NCI-H1436 treated with DMSO at 0.1 percent for 48 hours (cell line): ENCODE measurements at places on chromosomes 16 and 17.

- DNase-seq, result peak; percentile 52
Observed at GRCh38 chr16:16982614-16983013, 488.1 kb downstream of the XYLT1 start.

- DNase-seq, result no peak
Observed at GRCh38 chr16:74079232-74079586, 217.4 kb upstream of the PSMD7 start.

DNA sequence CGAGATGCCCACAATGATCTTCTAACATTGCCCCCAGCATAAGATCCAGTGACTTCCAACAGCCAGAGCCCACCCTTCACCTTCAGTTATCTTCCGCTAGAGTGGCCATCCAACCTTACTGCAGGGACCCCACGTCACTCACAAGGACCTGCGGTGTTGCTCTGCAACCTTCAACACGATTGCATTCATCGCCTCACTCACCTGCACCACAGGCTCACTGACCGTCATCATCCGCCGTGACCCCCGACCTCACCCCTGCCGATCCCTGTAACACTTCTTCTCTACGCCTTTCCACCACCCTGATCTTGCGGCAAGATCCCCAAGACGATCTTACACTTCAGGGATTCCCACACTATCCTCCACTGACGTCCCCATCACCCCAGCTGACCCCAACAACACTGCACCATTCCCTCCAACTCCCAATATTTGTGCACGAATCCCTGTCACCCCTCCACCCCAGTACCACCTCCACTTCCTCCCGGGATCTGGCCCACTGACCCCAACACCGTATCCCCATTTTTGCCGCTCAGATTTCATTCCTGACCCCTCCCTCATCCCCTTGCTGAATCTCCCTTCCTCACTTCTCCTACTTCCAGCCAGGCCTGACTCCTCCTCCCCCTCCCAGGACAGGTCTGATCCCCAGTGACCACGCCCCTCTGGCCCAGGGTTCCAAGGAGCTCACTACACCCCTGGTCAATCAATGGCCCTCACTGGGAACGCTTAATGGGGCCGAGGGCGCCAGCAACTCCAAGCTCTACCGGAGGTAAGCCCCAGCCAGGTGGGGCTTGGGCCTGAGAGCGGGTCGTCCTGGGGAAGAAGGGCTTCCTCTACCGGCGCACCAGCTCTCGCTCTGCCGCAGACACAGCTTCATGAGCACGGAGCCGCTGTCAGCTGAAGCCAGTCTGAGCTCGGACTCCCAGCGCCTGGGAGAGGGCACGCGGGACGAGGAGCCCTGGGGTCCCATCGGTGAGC lies 7.6 kb downstream of the RUNDC3A start:
- DNase-seq, result no peak

- no peak for DNase-seq
Observed at GRCh38 chr17:41976142-41976768, 9.7 kb downstream of the CNP start.

GRCh38 chr17:32264140-32264799 lies 1.4 kb upstream of the RHBDL3 start:
- DNase-seq, result no peak

DNA sequence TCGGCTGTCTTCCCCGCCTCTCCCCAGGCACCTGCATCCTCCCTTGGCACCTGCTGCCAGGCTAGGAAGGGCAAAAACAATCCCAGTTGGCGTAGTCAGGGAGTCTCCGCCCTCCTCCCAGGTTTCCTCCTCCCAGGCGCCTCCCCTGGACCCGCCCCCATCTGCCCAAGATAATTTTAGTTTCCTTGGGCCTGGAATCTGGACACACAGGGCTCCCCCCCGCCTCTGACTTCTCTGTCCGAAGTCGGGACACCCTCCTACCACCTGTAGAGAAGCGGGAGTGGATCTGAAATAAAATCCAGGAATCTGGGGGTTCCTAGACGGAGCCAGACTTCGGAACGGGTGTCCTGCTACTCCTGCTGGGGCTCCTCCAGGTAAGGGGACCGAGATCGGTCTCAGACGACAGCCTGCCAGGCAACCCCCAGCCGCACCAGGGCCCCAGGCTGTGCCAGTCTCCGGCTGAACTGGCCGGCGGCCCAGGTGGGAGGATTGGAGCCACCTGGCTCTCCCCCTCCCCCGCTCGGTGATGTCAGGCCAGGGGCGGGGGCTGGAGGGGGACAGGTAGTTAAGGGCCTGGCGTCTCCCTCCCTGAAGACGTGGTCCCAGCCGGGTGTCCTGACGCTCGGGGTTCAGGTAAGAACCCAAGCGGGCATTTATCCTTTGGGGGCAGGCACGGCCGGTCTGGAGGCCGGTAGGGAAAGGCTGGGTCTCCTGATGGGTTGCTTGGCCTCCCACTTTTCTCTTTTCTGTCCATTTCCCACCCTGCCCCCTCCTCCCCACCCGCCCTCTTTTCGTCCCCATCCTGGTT lies at the start of gene GRB7:
GRB7 (plus strand) TSS at position 179 of the 808 bp plus-strand sequence. CDS start 4,364 bp downstream, outside the sequence.
- DNase-seq, result peak; percentile 38

- no peak for DNase-seq
Observed at GRCh38 chr16:1963806-1964505, 670 bp downstream of the RPS2 start.

DNA sequence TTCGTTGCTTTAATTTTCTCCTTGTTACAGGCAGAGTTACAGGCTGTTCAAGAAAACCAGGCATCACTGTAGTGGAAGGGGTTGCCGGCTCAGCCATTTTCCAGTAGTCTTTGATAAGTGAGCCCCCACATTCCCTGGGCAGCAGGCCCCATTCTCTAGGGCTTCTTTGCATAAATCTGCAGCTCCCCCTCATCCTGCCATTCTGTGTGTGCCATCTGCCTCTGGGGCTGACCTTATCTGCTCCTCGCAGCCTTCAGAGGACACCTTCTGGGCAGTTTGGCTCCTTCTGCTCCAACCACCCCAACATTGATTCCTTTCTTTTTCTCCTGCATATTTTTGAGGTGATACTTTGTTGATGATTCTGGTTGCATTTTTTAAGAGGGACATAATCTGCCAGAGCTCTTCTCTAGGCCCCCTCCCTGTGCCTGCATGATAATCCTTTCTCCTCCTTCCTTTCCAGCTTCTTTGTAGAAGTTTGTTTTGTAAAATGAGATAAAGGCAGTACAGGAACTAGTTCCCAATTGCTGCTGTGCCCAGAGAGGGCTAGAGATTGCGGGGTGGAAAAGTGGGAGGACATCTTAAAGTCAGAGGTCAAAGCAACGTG lies 17.1 kb downstream of the RND2 start:
- no peak for DNase-seq

DNA sequence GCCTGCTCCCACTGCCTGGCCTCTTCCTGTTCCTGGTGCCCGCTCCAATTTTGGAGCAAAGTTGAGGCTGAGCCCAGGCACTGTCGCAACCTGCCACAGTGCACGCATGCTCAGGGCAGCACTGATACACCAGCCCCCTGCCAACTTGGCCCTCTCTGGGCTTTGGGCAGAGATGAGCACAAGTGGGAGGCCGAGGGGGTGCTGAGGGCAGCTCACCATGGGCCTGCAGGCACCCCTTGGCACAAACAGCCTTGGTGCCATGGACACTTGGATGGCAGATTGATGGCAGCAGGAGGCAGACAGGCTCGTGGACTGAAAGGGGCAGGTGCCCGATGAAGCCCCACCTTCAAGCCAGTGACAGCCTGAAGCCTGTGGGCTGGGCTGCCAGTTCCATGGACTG lies 42.9 kb downstream of the PIGL start:
- DNase-seq, result no peak

DNA sequence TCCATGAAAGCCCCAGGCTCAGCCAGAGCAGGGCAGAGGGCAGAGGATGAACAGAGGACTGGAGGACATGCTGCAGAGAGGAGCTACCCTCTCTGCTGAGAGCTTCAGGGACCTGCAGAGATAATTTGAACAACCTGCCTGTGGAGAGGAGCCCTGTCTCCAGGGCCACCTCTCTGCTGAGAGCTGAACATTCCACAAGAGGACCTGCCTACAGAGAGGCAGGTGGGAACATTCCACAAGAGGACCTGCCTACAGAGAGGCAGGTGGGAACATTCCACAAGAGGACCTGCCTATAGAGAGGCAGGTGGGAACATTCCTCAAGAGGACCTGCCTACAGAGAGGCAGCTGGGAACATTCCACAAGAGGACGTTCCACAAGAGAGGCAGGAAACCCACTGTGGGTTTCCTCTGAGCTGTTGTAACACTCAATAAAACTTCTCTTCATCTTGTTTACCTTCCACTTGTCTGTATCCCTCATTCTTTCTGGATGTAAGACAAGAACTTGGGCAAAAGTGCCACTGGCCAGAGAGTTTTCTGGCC lies 551.9 kb upstream of the CA10 start:
- no peak for DNase-seq

GRCh38 chr16:4954714-4955113 lies 3.4 kb upstream of the SEC14L5 start:
- DNase-seq, result no peak

GRCh38 chr16:64910356-64910755 lies 211.5 kb downstream of the CDH11 start:
- no peak for DNase-seq

GRCh38 chr17:49583226-49583625 lies 7.6 kb downstream of the NXPH3 start:
- DNase-seq, result no peak

- no peak for DNase-seq
Observed at GRCh38 chr17:62631936-62632924, 4.8 kb downstream of the MRC2 start.

DNA sequence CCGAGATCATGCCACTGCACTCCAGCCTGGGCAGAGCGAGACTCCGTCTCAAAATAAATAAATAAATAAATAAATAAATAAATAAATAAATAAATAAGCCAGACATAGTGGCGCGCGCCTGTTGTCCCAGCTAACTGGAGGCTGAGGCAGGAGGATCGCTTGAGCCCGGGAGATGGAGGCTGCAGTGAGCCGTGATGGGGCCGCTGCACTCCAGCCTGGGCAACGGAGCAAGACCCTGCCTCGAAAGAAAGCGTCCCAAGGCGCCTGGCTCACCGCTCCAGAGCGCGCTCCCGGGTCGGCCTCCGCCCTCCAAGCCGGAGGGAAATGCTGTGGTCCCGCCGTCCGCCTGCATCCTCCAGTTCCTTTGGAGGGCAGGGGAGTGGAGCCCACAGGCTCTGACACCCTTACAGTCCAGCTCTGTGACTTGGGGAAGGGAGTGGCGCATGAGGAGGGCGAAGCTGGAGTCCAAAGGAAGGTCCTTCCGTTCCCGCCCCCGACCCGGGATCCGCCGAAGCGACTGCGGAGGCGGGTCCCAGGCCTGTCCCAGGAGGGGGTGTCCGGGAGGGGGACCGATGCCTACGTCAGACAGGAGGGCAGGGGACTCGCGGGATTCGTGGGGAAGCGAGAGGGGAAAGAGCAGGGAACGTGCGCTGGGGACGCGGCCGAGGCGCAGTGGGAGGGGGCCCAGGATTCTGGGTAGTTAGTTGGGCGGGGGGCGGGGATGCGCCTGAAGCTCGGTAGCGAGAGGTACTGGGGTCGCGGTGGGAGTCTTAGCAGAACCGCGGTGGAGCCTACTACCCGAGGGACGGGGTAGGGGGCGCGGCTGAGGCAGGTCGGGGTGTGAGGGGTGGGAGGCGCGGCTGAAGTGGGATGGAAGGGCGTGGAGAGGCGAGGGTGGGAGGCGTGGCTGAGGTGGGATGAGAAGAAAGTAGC lies 8.4 kb upstream of the TRPV2 start:
- peak; percentile 19 for DNase-seq

DNA sequence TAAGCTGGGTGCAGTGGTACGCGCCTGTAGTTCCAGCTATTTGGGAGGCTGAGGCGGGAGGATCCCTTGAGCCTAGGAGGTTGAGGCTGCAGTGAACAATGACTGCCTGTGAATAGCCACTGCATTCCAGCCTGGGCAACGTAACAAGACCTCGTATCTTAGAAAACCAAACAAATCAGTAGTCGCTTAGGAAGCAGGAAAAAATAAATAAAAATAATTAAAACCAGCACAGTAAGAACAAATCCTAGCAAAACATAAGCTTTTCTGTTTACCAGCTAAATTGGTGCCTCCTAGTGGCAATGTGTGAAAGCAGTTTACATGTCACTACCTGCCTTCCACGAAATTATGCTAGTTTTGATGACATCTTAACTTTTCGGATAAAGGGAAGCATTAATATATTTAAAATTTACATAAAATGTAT lies 1.3 kb downstream of the ARMC5 start:
- DNase-seq, result no peak

DNA sequence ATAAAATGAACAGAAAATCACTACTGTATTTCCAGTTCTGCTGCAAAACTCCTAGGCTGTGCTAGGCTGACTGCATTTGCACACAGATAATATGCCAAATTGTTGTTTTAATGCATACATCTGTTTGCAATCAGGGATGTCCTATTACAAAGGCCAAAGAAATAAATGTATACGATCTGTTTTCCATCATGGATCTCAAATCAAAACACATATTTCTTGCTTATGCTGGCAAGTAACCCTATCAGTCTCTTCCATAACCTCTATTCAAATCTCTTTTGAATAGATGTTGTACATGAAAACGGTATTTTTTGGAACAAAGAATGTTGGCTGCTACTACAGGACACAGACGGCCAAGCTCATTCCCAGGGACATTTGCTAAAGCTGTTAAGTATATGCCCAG lies 56.6 kb downstream of the DUSP14 start:
- no peak for DNase-seq

GRCh38 chr17:45776896-45777295 lies 7.2 kb upstream of the CRHR1 start:
- DNase-seq, result no peak

- DNase-seq, result no peak
Observed at GRCh38 chr16:26645614-26646013, 421.1 kb upstream of the C16orf82 start.

DNA sequence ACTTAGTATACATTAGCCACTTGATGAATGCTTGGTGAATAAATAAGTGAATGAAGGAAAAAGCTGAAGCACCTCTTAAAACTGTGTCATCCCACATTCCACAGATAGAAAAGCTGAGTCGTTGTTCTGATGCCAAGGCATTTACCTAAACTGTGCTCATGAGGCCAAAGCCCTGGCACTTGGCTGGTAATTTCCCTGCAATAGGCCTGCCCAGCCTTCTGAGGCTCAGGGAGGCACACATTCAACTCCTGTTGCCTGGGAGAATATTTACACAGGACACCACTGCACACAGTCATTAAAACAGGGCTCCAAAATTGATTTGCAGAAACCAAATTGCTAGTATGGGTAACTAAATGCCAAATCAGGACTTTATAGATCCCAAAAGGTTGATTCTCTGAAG lies 333.0 kb upstream of the C16orf82 start:
- DNase-seq, result no peak

DNA sequence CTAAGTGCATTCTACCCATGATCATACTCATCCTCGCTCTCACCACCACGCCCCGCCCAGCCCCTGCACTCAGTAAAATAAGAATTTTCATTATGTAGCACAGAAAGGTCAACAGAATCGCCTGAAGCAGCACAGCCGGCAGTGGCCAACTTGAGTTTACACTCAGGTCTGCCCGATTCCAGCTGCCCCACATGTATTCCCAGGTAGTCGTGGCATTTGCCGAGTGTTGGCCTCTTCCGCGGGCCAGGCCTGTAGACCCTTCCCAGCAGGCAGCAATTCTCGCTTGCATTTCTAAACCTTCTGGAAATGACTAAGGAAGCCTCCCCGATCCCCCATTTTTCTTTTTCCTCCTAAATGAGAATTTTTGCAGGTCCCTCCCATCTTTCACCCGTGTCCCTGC lies 609 bp downstream of the CNGB1 start:
- no peak for DNase-seq
